CD4-positive, alpha-beta T cell treated with Interleukin-17A for 4 hours (primary cell): ENCODE measurements at places on chromosomes 12 and 14.

- DNase-seq = no peak
Observed at GRCh38 chr14:84253326-84253725, 1276.6 kb upstream of the FLRT2 start.

DNA sequence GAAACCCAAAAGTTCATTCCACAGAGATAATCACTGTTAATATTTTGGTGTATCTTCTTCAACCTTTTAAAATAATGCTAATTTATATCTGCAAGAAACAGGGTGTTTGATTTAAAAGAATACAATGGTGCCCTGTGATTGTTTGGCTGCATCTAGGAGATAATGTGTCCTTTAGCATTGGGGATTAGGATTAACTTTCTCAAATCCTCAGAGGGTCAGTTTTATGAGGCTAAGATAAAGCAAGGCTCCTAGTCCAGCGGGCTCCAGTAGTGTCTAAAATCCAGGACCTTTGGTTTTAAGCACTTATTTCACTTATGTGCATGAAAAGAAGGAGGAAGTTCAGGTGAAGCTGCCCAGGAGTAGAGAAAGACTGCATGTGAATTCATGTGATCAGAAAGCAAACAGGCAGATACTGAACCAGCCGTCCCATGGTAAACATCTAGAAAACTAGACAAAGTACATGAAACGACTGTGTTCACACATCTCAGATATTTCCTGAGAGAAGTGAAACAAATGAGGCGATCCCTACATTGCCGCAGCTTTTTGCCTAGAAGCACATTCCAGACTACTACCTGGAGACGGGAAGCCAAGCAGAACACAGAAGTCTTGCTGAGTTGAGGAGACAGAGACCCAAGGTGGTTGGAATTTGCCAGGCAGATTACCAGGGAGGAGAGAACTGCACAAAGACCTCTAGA is 129.1 kb upstream of the MAX start:
- DNase-seq = no peak

- no peak for DNase-seq
Observed at GRCh38 chr14:55239320-55239719, 31.9 kb upstream of the FBXO34 start.

- DNase-seq = no peak
Observed at GRCh38 chr14:65900164-65900563, 487.6 kb downstream of the FUT8 start.

DNA sequence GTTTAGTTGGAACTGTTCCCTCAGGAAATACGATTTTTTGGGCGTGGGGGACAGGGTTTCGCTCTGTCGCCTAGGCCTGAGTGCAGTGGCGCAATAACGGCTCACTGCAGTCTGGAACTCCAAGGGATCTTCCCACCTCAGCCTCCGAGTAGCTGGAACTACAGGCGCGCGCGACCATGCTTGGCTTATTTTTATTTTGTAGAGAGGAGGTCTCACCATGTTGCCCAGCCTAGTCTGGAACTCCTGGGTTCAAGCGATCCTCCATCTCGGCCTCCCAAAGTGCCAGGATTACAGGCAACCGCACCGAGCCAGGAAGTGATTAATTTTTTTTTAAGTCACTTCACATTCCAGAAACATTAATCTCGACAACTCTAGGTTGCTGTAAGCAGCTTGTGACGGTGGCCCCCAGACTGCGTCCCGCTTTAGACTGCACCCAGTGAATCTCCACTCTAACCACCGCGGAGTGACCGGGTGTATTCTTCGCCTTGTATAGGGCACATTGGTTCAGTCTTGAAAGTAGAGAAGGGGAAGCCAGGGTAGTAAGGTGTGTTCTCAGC is 830 bp upstream of the MIS18BP1 start:
- DNase-seq = peak; percentile 15

- no peak for DNase-seq
Observed at GRCh38 chr12:38053113-38053512, 263.5 kb upstream of the ALG10B start.

DNA sequence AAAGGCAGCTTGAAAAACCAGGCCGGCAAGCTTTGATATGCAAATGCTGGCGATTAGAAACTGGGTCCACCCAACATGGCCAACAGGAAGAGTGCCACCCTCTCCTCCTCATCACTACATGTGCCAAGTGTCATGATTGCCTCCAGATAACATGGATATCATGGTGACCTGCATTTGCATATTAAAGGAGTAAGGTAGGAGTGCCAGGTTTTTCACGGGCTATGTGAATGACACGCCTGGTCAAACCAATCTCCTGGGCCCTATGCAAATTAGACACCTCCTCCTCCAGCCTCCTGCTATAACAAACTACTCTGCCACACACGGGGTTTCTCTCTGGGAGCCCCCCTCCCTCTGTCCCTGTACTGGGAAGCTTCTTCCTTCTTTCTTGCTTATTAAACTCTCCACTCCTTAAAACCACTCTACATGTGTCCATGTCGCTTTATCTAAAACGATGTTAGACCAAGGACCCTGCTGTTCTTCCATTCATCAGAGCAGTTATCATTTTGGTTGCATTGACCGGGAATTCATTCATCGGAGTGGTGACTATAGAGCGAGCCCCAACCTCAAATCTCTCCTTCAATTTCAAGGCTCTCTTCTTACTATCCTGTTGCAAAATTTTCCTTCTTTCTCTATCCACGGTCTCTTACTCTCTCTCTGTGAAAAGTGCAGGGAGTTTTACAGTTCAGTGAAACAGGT is 27.5 kb downstream of the APOBEC1 start:
- DNase-seq = no peak

DNA sequence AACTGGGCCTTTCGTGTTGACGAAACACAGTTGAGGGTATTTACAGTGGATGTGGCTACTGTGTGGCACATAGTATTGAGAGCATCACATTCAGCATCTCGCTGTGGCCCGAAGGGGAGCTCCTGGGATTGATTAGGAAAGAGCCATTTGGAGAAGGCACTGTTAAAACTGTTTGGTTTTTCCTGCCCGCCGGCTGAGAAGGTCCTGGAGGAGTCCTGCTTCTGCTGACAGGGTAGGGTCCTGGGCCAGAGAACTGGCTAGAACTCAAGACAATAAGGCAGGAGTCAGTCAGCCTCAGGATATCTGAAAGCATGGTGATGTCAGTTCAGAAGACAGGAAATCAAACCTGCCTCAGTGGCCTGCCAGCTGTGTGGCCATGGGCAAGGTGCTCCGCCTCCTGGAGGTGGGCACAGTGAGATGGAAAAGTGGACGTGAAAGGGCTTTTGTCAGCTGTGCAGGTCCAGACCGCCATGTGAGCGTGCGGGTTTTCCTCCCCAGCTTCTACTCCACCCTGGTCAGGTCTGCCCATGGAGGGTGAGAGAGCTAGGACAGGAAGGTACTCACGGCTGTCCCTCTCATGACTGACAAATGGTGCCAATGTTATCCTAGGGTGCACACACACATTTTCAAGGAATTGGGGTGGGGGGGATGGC is 92.3 kb downstream of the NTF3 start:
- no peak for DNase-seq

DNA sequence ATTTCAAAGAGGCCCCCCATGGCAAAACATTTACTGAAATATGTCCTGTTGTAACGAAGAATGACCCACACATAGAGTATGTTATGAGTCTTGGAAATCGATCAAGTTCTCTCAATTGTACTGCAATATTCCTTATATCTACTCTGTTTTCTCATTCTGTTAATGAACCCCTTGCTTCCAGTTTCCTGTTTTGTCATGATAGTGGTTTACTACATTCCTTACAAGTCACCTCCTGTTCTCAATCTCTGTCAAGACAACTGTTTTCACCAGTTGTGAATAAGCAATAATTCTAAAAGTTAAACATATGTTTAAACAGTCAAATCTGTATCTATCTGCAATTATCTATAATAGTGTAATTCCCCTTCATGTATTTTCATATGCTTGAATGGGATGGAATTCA is 16.4 kb upstream of the ARID2 start:
- DNase-seq = no peak

DNA sequence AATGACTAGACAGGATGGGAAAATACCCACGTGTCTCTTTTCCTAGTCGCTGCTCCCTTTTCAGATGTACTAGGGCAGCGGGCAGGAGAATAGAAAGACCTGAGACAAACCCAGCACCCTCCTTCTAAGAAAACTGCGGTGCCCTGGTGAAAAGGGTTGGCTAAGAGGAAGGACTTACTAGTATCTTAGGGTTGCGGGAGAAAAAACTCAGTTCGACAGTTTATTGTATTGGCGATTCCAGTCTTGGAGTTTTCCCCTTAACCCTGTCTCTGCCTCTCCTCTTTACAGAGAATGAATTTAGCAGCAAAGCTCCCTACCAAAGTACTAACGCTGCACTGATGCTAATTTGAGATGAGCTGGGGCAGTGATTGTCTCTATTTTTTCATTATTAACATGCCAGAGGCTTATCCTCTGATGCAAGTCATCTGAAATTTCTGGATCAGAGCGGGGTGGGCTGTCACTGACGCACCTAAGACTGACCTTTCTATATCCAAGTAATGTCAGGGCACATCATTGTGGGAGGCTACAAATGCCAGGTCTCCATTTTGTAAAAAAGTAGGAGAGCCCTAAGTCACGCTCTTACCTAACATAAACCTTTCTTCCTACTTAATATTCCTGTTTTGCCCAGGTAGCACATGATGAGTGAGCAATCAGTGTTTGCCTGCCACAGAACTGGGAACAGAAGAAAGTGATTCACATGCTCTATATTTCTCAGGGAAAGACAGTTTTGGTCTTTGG is 916 bp upstream of the PAWR start:
- DNase-seq = no peak

GRCh38 chr12:87679251-87679650 is 349.9 kb downstream of the C12orf50 start:
- DNase-seq = no peak

GRCh38 chr12:62998454-62998853 is 63.5 kb upstream of the PPM1H start:
- no peak for DNase-seq

DNA sequence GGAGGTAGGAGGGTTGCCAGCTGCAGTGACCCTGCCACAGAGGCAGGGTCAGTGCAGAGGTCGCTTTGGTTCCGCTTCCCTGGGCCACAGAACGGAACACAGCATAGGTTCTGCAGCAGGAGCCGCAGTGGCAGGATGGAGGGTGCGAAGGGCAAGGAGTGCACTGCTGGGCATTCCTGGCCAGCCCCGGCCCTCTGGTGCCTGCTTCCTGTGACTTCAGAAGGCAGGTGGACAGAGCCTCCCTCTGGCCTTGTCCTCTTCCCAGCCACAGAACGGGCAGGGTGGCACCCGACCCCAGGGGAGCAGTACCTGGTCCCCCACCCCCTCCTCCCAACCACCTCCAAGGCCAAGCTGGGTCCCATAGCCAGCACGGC is 37.7 kb downstream of the SLC8B1 start:
- DNase-seq = no peak

DNA sequence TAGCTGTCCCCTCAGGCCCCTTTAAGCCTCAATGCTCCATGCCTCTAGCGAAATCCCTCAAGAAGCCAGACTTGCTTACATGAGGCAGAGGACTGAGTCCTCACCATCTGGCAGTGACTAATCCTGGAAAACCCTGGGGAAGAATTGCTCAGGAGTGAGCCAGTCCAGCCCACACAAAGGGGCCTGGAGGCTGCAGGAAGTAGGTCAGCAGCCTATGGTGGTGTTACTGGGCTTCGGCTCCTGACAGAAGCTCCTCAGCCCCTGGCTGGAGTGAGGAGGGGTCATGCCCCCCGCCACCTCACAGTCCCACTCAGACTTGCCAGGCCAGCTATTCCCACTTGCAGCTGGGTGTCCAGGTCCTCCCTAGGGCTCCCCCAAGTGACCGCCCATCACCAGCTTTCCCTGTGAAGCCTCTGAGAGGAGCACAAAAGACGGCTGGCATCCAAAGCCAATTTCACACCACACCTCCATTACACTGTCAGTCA is 250.5 kb downstream of the DPF3 start:
- no peak for DNase-seq

DNA sequence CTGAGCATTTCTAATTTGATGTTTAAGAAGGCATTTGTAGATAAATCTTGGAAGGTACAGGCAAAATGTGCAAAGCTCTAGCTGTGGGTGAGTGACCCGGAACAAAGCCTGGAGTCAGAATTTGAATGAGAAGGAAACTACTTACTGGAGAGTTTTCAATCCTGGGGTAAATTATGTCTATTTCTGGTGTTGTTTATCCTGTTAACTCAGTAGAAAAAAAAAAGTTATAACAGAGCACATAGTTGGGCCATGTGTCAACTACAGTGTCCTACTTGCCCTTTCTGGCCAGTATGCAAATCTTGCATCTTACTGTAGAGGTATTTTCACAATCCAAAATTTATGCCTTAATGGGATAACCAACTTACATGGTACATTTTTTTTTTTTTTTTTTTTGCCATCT is 182.3 kb downstream of the SYNE2 start:
- DNase-seq = no peak

- DNase-seq = no peak
Observed at GRCh38 chr12:69658203-69658602, 40.9 kb downstream of the BEST3 start.

DNA sequence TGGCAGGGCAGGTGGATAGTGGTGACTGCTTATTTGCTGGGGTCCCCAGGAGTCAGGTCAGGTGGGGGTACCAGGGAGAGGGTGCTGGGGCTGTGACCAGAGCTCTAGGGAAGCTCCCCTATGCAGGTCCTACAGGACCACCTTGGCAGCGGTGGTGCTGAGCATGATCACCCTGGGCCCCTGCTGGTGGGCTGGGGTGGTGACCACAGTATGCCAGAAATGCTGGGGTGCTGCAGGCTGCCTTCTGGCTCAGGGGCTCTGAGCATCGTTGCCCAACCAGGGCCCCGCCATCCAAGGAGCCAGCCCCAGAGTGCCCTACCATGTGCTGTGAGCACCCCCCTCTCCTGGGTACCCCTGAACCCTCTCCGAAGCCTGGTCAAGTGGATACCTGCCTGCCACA is 17.5 kb upstream of the NUDT14 start:
- no peak for DNase-seq

GRCh38 chr12:75560167-75560566 is 48.8 kb upstream of the KRR1 start:
- DNase-seq = no peak

DNA sequence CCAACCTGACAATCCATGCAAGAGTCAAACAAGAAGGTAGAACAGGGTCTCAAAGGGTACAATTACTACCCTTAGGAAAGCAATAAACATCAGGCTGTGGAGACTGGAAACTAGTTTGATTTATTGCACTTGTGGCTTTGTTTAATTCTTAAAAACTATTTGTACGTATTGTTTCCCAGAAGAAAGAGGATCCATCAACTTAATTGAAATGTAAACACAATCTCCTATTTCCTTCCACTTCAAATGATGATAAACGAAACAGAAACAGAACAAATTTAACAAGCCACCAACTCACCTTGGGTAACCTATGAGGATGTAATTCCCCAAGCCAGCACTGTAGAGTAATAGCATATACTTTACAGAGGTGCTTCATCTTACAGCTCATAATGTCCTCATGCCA is 8.0 kb downstream of the STXBP6 start:
- no peak for DNase-seq
